ENCODE measurements at places on chromosomes 2 and 18.

DNA sequence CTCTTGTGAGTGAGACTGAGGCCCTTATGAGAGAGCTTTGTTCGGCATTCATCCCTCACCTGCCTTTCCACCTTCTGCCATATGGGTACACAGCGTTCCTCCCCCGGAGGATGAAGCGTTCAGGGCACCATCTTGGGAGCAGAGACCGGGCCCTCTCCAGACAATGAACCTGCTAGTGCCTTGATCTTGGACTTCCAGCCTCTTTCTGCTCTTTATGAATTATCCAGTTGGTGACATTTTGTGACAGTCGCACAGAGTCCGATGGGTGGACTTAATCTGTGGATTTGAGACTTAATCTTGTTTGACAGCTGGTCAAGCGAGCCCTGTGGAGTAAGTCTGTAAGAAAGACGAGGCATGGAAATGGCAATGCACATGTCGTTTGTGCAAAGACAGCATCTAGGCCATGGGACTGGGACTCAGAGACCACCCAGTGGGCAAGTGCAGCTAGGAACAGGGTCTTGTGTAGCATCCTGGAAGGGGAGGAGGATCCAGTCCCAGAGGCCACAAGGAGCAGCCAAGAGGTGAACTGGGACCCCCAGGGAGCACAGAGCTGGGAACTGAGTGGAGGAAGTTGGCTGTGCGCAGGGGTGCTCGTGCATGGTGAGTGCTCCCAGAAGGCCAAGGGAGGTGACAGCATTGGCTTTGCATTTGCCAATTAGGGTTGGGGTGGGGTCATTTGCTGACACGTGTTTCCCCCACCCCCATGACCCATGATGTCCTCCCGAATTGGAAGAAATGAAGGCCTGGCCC, 69.5 kb upstream of the HDAC4 start:
- DNase-seq, result no peak

- no peak for DNase-seq
Measured at GRCh38 chr2:151665959-151666358, 68.3 kb downstream of the NEB start.

GRCh38 chr2:227415538-227416424, 28.0 kb upstream of the SCYGR1 start:
- no peak for DNase-seq

DNA sequence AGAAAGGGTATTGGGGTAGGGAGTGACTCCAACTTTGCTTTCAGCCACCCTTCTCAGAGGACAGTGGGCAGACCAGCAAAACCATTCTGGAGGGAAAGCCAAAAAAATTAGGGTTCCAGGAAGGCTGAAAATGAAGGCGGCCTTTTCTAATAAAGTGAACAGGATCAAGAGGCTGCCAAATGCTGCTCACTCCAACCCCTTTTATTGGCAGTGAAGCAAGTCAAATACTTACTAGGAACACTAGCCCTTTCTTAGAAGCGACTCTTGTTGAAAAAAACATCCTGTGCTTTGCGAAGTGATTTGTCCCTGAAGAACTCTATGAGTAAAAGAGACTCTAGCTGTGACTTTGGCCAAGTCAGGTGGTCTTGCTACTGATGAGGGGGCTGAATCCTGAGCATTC, 83.6 kb upstream of the CYP1B1 start:
- no peak for DNase-seq

DNA sequence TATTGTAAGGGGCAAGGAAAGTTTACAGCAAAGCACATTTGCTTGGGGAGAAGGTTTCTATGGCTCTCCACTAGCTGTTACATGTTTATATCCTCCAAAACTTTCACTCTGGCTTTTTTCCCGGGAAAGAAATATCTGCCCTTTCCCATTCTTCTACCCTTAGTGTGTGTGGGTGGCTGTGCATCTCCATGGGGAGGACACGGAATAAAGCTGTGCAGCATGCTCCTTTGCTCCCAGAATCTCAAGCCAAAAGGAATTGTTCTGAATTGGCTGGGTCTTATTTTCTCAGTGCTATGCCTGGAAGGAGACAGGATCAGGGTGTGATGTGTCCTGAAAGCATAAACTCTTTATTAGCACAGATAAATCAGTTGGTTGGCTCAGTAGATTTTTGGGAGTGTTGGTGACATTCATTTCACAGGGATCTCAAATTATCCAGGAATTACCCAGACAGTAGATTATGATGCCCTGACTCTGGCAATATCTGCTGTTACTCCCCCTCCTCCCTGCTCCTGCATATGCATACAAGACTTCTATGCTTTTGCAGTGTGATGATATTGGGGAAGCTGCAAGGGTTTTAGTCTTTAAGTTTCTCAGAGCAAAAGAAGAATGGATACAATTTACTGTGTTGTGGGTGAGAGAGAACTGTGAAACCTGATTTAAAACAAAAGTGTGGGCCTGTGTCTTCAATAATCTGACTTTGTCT, 63.1 kb downstream of the PARD3B start:
- no peak for DNase-seq

- DNase-seq, result no peak
Measured at GRCh38 chr2:205685314-205686055, 3.2 kb downstream of the NRP2 start.
